ENCODE measurements at places on chromosomes 2 and 18.

DNA sequence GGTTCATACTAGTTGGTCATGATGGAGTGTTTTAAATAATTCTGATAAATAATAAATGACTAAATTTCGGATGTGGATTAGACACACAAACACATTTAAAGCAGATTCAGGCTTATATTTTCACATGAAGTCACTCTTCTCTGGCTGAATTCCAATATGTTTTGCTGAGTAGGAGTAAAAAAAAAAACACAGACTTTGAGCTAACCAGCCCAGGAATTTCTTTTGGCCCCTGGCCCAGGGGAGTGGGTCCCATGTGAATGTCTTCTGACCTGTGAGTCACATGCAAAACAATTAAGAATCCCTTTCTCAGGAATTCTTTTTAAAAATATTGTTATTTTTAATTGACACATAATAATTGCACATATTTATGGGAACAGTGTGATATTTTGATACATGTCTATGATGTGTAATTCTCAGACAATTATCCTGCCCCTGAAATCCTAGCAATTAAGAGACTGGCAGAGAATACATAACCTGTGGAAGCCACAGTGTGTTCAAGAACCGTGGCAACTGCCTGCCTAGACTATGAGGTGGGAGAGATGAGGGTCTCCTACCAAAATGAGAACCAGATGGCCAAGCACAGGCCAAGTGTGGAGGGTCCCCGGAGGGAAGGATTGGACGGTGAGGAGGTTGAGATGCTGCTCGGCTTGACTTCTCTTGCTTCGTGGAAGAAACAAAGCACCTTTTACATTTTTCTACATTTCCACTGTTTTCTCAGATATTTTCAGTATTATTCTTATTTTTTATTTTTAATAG, 236.4 kb downstream of the PIEZO2 start:
- DNase-seq = no peak

GRCh38 chr2:212831671-212832199, 293.1 kb upstream of the ERBB4 start:
- no peak for DNase-seq

DNA sequence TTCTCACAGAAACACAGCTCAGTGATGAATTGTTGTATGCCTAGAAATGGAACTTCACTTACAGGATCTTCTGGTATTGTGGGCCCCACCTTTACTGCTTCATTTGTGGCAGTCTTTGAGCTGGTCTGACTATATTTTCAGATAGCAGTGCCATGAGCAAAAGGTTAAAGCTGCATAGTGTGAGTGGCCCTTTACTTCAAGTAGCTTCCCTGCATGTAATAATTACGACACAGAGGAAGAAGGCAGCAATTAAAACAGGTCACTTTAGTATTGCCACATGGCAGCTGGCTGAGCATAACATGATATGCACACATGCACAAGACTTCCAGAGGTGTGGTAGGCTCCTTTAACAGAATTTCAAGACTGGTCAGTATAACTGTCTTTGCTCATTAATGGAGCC, 426.3 kb upstream of the ZEB2 start:
- no peak for DNase-seq

GRCh38 chr2:97660044-97660774, 3.6 kb downstream of the ACTR1B start:
- DNase-seq = no peak

- DNase-seq = no peak
These were observed 656.1 kb downstream of the RNF144A start for GRCh38 chr2:7573166-7573825.

DNA sequence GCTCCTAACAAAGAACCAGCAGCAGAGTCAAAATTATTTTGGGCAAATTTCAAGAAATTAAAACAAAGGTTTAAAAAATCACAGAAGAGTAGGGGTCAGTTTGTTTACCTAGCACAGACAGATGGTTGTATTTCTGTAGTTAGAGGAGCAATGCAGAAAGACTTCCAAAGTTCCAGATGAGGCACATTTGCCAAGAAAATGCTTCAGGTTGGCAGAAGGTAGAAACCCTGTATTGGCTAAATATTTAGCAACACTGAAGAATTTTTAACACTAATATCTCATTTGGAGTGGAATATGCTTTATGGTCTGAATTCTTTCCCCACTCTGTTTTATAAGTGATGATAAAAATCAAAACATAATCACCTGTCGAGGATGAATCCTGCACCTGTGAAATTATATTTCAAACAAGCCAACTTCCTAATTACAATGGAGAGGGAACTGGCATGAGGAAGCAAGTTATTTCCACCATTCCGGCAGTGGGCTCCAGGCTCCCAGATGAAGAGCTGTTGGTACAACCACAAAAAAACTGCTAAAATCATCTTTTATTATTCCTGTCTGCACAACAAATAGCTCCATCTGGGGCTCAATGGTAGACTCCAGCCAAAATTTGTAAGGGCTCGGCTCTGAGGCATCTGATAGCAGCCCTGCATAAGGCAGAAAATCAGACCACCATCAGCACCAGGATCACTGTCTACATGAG, 286.5 kb upstream of the REV1 start:
- DNase-seq = no peak

GRCh38 chr2:181174611-181175580, 194.5 kb downstream of the UBE2E3 start:
- DNase-seq = no peak

GRCh38 chr2:240403396-240404104, 31.9 kb upstream of the GPC1 start:
- no peak for DNase-seq

DNA sequence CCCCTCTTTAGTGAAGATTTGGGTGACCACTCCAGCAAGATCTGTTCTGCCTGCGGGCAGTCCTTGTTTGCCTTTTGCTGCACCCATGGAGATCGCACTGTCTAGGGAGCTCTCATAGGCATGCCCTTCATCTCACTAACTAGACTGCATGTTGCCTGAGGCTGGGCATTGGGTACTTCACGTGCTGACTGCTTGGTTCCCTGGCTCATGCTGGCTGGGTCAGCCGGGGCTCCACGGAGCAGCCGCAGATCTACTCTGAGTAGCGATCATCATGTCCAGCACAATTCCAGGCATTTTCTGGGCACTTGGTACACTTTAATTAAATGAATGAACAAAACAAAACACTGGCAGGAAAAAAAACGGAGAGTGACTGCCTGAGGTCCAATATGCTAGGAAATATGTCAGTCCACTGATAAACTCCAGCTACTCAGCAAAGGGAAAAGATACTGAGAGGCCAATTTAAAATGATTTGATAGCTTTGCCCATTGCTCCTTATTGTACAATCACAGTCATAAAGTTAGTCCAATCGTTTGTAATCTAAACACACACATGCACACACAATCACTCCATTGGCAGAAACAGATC, 220.3 kb downstream of the C1D start:
- no peak for DNase-seq

DNA sequence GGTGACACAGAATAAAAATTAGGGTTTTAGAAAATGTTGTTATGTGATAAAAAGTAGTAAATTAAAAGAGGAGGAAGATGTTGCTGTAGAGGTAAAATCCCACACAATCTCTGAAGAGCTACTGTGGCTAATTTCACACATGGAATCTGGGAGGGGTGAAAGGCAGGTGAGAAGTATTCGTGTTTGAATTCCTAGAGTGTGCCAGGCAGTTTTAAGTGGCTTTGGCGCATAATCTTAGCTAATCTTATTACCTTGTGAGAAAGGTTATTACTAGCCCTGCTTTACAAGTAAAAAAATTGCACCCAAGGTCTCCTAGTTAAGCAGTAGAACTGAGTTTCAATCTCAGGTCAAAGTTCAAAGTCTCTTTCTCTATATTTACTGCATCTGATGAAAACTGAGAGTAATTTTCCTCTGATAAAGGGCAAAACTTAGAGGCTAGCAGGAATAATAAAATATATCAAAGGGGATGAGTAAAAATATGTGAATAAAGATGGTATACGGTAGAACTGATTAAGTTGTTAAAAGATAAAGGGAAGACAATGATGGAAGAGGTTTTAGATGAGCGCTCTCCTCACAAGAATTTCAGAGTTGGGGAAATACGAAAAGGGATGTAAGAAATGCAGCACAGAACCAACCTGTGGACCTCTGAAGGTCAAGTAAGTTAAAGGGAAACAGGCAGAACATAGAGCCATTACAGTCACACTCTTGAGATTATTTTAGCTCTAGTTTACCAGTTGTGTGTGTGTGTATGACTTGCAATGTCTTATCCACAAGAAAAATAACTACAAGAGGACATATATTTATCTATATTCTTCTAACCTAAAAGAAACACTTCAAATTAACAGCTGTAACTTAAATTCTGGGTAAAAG, 34.8 kb downstream of the GAREM1 start:
- no peak for DNase-seq

GRCh38 chr2:202910698-202911097, 775 bp downstream of the WDR12 start:
- no peak for DNase-seq

- no peak for DNase-seq
These were observed 180.6 kb downstream of the RDH14 start for GRCh38 chr2:18379870-18380269.

DNA sequence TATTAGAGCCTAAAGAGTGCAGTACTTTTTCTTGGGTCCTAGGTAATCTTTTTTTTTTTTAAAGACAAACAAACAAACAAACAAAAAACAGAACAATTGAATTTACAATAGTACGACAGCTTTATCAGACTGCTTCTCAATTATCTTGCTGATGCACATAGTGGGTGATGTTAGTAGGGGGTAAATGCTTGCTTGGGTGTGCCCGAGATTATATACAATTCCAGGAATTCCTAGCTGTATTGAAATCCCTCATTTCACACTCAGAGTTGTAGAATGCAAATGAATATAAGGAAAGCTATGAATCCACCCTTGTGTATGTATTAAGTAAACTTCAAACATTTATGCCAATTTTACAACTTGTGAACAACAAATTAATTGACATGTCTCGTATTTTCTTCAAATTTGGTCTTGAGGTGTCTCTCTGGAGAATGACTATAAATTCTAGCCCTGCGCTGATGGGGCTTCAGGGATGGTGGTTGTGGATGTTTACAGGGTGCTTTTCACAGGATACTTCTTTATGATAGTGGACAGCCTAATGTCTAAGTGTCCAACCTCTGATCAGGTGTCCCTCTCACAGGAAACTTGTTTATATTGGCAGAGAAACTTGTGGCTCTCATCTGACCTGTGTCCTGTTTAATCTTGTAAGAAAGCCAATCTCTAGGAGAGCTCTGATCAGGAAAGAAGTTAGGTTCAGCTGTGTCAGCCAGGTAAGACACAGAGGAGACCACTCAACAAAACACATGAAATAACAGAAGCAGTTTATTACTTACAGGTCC, 61.9 kb upstream of the SLC39A10 start:
- DNase-seq = no peak

DNA sequence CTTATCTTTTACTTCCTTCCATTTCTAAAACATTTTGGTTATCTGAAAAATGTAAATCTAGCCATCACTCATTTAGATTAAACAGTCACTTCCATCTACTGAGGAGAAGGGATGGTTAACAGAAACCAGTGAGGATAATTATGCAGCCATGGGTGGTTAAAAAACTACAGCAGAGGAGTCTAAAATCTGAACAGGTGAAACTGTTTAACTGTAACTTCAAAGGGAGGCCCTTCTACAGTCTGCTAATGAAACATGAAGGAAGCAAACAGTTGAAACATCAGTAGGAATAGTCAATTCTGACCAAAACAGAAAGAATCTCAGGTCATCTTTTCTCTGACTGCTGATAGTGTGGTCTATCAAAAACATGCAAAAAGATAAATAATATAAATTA, 71.0 kb downstream of the DTNB start:
- DNase-seq = no peak

DNA sequence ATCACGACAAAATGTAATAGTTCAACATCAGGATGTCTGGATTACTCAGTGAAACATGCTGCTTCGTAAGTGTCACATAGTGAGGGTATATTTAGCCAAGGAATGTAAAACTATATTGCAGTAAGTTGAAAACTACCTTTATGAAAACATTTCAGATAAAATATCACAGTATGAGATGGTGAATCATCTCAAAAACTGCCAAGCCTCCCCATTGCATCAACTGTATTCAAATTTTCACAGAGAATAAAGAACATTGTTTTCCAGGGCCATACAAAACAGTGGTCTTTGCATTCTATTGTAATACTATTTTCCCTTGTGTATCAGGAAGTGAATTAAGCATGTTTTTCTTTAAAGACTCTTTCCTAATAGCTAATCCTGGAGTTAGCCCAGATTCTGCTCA, 47.6 kb upstream of the MSTN start:
- no peak for DNase-seq

DNA sequence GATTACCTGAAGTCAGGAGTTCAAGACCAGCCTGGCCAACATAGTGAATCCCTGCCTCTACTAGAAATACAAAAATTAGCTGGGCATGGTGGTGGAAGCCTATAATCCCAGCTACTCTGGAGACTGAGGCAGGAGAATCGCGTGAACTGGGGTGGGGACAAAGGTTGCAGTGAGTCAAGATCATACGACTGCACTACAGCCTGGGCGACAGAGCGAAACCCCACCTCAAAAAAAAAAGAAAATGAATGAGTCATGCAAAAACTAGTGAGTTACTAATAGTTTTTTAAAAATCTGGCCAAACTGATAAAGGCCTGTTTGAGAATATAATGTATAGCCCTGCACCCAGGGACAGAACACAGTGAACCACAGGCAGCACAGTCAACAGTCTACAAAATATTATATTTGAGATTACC, 17.5 kb downstream of the AFG3L2 start:
- DNase-seq = no peak

DNA sequence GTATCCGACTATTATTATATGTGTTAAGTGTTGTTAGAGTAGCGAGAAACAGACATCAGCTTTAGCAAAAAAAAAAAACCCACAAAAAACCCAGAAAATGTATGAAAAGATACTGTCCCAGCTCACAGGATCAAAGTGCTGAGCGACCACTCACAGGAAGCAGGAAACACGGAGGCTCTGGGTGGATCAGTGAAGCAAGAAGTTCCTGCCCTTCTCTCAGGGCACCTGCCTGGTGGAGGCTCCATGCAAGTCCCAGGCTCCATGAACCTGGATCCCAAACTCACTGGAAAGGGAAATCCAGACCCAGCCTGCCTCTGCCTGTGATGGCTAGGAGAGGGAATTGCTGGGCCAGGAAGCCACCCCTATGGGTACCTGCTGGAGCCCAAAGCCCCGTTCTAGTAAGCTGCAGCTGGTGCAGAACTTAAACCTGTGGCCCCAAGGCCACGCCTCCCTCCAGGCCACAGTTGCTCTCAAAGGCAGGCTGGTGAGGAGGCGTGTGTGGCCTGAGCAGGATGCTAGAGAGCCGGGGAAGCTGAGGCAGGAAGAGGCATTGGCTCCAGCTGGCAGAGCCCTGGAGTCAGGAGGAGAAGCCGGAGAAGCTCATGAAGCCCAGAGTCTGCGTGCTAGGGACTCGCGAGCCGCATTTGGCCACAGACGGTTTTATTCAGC, 63.5 kb upstream of the TAF1B start:
- no peak for DNase-seq

GRCh38 chr2:114063346-114063745, 173.5 kb downstream of the ACTR3 start:
- no peak for DNase-seq
